ENCODE measurements at places on chromosomes 6 and 20.

DNA sequence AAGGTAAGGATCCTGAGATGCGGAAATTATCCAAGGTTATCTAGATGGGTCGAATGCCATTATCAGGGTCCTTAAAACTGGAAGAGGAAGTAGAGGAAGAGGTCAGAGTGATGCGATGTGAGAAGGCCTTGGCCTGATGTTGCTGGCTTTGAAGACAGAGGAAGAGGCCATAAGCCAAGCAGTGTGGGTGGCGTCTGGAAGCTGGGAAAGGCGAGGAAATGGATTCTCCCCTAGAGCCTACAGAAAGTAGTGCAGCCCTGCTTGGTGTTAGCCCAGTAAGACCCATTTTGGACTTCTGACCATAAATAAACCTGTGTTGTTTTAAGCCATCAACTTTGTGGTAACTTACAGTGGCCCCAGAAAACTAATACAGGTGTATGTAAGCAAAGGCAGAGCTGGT is 2.0 kb downstream of the SRXN1 start:
- no peak for DNase-seq

GRCh38 chr20:62236766-62237513 is 1.4 kb upstream of the OSBPL2 start:
- no peak for DNase-seq

GRCh38 chr20:49987015-49987867 is 4.5 kb downstream of the SNAI1 start:
- DNase-seq = no peak

GRCh38 chr6:159979136-159979874 is 10.4 kb downstream of the IGF2R start:
- no peak for DNase-seq

GRCh38 chr6:297571-298232 is 5.4 kb downstream of the DUSP22 start:
- DNase-seq = no peak

DNA sequence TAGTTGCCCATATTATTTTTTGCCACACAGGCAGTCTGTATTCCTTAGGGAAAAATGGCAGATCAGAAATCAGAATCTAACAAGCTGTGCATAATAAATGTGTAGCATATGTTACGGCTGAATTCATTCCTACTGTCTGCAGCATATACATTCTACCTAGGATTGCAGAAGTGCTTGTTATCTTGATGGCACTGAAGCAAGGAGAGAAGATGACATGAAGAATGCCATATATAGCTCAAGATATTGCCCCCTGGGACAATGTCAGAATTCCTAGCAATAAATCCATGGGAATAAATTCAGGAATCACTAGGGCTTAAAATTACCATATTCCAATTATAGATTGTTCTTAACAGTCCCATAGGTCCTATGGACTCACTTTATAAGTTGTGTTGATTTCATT is 293.0 kb upstream of the CNR1 start:
- no peak for DNase-seq

- no peak for DNase-seq
Observed at GRCh38 chr6:131436358-131436757, 136.7 kb upstream of the ARG1 start.

DNA sequence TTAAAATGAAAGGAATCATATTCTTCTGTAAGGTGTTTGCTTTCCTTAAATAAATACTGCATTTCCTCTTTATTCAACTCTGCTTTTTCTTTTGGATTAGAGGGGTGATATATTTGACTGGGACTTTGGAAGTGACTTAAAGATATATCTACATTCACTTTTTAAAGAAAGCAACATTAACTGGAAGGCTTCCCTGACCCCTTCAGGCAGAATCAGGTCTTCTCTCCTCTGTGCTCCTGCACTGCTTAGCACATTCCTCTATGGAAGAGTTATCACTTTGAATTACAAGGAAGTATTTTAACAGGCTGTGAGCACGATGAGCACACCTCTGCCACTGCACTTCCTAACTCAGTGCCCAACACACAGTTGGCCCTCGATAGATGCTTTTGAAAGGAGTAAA is 59.2 kb upstream of the POU3F2 start:
- no peak for DNase-seq

- no peak for DNase-seq
Observed at GRCh38 chr20:9059931-9060330, 9.0 kb upstream of the PLCB4 start.

DNA sequence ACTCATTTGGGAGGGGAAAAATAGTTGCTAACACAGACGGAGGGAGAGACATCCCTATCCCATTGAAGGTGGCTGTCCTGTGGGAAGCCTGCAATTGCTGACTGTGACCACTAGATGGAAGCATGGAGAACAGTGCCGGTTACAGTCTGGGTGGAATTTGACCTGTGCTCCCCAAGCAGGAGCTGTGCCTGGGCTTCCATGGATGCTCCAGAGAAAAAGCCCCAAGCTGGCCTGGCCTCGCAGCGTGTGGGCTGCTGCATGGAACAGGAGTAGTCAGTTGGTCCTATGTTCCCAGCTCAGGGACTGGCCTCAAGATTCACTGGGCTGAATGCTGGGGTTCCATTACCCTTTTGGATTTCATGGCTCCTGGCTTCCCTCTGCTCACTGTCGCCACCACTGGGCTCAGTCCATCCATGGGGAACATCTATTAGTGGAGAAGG is 116.3 kb upstream of the CHD6 start:
- DNase-seq = no peak

DNA sequence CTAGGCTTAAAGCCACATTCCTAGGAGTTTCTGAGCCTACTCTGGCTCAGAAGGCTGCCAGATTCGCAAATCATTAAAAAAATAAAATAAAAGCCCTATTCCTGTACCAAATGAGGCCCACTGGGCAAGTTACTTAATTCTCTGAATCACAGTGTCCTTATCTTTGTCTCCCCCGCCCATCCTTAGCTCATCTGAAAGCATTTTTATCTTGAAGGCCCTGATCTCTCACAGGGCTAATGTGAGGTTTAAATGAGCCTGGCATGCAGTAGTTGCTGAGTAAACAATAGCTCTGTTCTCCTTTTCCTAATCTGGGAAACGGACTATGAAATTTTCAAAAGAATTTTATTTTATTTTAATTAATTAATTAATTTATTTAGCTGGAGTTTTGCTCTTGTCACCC is 2.1 kb upstream of the ZBTB12 start:
- no peak for DNase-seq

DNA sequence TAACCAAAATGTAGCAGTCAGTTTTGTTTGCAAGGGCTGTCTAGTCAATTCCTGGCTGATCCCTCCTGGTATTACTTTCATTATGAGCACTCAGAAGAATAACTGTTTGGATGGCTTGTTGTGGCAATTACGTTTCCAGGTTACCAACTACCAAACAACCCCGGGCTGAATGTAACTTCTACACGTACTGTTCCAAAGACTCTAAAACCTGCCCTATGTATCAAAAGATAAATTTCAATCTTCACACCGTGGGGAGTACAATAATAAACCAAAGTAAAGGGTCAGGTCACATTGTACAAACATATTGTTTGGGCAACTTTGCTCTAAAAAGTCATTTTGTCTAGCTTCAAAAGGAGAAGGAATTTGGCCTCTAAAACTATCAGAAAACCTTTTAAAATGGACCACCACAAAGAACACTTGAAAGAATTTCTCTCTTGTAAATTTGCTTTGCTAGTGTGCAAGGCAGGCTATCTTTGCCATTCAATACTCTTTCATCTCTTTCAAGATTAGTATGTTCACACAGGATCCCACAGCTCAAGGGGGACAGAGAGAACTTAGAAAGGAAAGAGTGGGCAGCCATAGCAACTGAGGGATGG is 27.6 kb downstream of the DCDC2 start:
- DNase-seq = no peak

- DNase-seq = no peak
Observed at GRCh38 chr6:42813074-42813645, 31.3 kb downstream of the BICRAL start.

- no peak for DNase-seq
Observed at GRCh38 chr6:144036064-144036834, 28.2 kb upstream of the PLAGL1 start.

GRCh38 chr6:130202782-130203181 is 20.0 kb downstream of the SAMD3 start:
- DNase-seq = no peak

- no peak for DNase-seq
Observed at GRCh38 chr6:73639040-73639439, 14.8 kb downstream of the SLC17A5 start.

- no peak for DNase-seq
Observed at GRCh38 chr6:4892785-4893485, 110.9 kb downstream of the RPP40 start.

DNA sequence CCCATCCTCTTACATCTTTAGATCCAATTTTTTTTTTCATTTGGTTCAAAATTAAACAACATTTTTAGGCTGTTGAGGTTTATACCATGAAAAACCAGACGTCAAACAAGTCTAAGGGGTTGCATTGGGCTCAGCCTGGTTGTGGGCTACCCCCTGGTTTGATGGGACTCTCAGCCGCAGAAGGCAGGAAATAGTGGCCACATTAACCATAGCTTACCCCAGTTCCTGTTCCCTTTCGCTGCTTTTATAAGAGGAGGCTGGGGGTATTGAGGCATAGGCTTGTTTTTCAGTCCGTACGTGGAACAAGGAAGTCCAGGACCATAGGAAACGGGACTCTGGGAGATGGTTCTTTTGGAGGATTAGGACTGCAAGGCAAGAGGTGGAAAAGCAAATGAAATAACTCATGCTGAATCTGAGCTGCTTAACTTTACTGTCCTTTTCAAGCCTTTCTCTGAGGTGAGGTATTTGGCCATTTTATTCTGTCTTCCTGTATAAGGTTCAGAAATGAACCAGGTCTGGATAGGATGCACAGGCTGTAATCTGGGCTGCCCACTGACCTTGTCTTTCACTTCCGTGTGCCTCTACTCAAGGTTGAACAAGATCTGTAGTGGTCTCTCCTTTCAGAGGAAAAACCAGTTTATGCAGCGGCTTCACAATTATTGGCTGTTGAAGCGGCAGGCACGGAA is 7.7 kb downstream of the BRPF3 start:
- DNase-seq = no peak

DNA sequence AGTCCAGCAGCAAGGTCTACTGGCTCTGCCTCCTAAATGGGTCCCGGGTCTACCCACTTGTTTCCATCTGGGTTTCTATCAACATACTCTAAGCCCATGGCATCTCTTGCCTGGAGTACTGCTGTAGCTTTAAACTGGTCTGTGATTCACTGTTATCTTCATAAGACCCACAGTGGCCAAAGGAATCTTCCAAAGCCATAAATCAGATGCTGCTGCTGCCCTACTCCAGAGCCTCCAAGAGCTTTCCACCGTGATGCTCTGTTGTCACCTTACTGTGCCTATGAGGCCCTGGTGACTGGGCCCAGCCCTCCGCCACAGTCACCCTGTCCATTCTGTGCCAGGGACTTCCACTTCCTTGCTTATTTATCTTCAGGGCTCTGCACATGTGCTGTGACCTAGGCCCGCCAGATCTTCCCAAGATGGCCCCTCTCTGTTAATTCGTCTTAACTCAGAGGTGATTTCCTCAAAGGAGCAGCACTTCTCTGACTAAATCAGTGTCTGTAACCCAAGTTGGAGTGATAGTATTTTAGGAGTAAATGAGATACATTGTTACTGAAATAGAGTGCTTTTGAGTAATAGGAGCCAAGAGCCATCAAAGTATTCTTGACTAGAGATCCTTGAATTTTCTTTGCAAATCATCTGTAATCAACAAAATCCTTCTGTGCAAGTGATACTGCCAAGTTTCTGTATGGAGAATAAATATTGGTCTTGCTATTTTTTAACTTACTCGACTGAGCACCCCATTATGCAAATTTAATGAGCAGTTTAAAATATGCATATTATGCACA is 102.5 kb downstream of the PPP1R14C start:
- no peak for DNase-seq
